ENCODE measurements at places on chromosomes 12 and 14.

DNA sequence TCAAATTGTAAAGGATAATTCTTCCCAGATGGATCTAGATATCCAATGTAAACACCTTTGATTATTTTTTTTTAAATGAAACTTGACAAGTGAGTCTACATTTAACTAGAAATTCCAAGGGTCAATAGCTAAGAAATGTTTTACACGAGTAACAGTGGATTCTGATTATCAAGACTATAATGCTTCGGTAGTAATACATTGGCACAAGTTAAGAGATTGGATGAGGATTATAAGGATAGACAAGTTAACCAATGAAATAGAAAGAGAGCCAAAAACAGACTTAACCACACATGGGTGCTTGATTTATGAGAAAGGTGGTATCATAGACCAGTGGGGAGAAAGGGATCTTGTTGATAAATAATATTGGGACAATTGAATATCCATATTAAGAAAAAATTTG lies 40.3 kb upstream of the PCED1B start:
- no peak for DNase-seq

DNA sequence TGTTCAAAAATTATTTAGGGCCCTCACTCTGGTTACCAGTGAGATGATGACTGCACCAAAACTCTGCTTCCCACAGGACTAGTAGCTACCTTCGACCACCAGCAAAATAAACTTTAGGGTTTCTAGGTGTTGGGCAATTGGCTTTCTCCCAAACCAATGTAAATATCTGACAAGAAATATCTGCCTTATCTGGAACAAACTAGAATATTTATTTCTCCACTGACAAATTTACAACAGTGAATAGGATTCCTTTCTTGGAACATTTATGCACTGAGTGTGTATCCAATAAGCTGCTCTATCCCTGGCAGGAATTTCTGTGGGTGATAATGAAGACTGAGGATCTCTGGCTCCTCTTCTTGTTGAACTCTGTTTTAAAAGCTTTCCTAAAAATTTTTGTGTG lies 148.6 kb downstream of the SLC6A15 start:
- DNase-seq, result no peak

- DNase-seq, result no peak
Measured at GRCh38 chr12:122726080-122726558, 4.5 kb downstream of the HCAR1 start.

GRCh38 chr12:64383675-64384074 lies 6.9 kb downstream of the C12orf56 start:
- DNase-seq, result no peak

DNA sequence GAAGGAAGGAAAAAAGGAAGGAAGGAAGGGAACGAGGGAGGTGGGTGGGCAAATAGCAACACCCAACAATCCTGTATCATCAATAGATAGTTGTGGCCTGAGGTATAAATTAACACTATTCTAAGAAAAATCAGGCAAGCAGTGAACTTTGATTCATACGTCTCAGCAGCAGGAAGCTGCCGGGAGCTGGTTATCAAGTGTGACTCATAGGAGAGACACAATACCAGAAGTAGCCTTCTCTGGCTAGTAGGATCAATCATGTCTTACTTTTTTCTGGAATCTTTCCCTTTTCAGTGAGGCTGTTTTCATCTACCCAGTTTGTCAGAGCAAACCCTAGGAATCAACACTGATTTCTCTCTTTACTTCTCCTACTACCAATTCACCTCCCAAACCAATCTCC lies 780.5 kb downstream of the NRXN3 start:
- DNase-seq, result no peak

DNA sequence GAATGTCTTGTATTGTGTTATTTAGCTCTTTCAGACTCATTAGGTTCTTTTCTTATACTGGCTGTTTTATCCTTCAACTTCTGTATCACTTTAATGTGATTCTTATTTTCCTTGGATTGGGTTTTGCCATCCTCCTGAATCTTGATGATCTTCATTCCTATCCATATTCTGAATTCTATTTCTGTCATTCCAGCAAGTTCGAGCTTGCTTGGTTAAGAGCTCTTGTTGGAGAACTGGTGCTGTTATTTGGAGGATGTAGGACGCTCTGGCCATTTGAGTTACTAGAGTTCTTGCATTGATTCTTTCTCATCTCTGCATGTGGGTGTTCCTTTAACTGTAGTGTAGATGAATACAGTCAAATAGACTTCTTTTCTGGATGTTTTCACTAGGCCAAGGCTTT lies 142.3 kb upstream of the SLC38A2 start:
- no peak for DNase-seq

DNA sequence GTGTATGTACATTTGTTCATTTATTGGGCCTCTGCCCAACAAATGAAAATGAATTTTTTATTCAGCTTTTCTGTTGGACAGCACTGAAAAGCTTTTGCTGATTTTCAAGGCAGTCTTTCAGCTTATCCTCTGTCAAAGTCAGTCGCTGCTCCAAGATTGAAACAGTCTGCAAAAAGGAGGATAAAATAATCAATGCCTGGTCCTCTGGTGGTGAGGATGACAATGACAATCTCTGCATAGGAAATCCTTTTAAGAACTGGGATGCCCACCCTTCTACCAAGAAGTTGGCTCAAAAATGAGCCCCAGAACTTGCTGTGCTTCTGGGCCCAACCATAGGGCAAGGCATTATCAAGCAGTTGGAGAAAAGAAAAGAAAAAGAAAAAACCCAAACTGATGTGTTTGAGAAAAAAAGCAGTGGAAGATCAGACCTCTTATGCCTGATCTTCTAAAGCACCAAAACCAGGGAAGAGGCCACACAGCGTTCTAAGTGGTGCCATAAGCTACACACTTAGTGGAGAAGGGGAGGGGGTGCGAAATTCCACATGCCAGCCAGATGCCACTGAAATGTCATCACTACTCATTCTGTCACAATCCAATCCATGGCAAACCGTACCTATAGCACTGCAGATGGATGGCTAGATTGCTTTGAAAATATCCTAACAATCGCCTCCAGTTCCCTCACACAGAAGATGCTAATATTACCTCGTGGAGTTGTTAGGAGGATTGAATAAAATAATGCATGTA lies 69.0 kb upstream of the DUSP6 start:
- no peak for DNase-seq
